Fibroblast of mammary gland (primary cell): ENCODE measurements at places on chromosomes 7 and 10.

GRCh38 chr7:151179287-151179860, 7.7 kb downstream of the ASB10 start:
- no peak for DNase-seq

- DNase-seq = no peak
Observed at GRCh38 chr7:18555968-18556367, 60.4 kb downstream of the HDAC9 start.

- no peak for DNase-seq
Observed at GRCh38 chr7:49112222-49112621, 187.9 kb downstream of the CDC14C start.

GRCh38 chr7:139698278-139698677, 79.5 kb downstream of the HIPK2 start:
- DNase-seq = no peak

DNA sequence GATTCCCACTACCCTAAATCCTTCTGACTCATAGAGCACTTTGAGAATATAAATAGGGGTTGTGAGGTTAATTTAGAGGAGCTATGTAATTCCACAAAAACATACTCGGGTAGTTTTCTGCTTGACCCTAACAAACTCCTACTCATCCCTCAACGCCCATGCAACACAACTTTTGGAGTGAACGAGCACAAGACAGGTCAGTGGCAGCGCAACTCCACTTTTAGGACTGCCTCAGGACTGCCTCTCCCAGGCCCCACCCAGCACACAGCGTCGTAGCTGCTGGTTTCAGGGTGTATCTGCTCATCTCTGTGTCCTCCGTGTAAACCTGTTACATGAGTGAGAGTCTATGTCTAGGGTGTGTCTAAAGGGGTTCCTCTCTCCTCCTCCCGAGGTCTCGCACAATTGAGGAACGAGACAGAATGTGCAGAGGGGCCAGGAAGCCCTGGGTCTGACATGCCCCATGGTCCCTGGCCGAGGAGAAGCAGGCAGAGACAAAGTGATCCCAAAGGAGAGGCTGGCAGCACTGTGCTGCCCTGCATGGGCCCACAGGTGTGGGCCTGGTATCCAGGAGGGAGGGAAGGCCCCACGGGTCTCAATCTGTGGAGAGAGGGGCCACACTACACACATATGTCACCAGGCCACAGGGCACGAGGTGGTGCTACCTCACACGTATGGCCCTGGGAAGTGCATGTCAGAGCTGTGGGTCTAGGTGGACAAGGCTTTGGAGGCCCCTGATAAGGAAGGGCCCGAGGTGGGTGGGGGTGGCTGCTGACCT, 45.5 kb downstream of the CAMK2B start:
- DNase-seq = no peak

DNA sequence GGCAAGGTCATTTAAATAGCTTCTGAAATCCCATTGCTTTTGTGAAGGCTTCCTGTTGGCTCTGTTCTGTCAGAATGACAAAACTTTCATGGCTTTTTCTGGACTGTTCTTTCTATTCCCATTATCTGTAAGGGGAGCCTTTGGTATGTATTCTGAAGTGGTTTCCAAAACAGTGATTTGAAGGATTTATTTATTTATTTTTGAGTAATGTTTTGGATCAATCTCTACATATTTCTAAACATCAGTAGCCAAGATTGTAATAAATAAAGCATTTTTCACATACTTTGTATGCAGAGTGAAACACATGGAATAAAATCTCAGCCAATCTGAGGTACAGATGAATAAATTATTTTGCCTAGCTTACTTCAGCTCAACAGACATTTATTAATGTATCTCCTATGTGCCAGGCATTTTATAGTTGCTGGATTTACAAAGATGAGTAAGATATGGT, 121.1 kb downstream of the BBS9 start:
- DNase-seq = peak; percentile 65

DNA sequence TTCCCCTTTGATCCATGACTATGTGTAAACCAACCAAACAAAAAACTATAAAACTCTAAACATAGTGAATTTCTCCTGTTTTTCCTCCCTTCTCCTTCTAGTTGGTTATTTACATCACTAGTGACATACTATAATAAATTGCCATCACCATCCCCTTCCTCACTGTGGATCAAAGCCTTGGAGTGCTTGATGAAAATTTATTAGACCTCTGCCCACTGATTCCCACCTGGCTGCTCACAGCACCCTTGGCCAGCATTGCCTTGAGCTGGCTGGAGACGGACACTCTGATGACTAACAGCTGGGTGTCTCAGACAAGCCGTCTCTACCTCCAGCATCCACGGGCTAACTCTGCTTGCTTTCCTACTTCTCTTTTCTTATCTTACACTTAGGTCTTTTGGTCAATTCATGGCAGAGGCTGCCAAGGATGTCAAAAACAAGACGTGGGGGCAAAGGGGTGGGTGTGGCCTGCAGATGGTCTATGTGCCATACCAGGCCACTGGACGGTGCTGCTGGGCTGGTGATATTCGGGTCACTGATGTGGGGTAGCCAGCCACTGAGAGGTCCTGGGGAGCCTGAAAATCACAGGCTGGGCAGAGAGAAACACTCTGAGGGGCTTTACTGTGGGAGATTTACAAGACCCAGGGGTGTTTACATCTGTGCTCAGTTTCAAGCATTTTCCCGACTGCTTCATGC, 207.8 kb downstream of the TAX1BP1 start:
- peak; percentile 34 for DNase-seq

- DNase-seq = peak; percentile 23
Observed at GRCh38 chr7:105990727-105991453, 27.8 kb downstream of the CDHR3 start.
